Spinal cord (tissue), 10 donors: ENCODE measurements at places on chromosomes 1 and 21. TPM values are rescaled to one million over a fixed set of nuclear protein-coding genes. Genes with fewer than 3 reads are reported as not detected.

Gene LMOD1
- 3.5 TPM for polyA plus RNA-seq

Gene ITGB3BP
- polyA plus RNA-seq = 25.0 TPM

Gene SAMD13
- 6.1 TPM for polyA plus RNA-seq

Gene LHX8
- not detected for polyA plus RNA-seq

Gene SMIM11
- polyA plus RNA-seq = 9.8 TPM

Gene PERM1
- 0.39 TPM for polyA plus RNA-seq

Gene APH1A
- 156 TPM for polyA plus RNA-seq

Gene PLEKHN1
- polyA plus RNA-seq = not detected

Gene NLRP3
- polyA plus RNA-seq = 3.1 TPM

Gene PRKAA2
- polyA plus RNA-seq = 9.6 TPM

Gene KANK4
- polyA plus RNA-seq = 8.9 TPM

Gene BTBD8
- polyA plus RNA-seq = 27.3 TPM

DNA sequence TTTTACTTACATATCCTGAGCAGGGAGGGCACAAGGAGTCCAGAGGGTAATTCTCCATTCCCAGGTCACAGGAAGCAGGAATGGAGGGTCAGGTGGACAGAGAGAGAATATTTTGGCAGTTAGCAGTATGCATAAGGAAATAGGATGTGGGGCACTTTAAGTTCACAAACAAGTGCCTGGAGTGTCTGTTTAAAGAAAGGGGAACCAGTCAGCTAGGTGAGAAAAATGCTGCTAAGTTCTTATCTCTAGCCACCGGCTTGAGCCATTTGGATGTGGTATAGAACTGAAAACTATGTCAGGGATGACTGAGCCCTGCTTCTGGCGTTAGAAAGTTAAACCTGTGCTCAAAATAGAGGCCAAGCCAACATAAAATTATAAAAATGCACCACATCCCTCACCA is 739.7 kb upstream of the NCAM2 start:
- DNase-seq = no peak

- DNase-seq = no peak
Observed at GRCh38 chr1:198657550-198658064, 18.8 kb downstream of the PTPRC start.

DNA sequence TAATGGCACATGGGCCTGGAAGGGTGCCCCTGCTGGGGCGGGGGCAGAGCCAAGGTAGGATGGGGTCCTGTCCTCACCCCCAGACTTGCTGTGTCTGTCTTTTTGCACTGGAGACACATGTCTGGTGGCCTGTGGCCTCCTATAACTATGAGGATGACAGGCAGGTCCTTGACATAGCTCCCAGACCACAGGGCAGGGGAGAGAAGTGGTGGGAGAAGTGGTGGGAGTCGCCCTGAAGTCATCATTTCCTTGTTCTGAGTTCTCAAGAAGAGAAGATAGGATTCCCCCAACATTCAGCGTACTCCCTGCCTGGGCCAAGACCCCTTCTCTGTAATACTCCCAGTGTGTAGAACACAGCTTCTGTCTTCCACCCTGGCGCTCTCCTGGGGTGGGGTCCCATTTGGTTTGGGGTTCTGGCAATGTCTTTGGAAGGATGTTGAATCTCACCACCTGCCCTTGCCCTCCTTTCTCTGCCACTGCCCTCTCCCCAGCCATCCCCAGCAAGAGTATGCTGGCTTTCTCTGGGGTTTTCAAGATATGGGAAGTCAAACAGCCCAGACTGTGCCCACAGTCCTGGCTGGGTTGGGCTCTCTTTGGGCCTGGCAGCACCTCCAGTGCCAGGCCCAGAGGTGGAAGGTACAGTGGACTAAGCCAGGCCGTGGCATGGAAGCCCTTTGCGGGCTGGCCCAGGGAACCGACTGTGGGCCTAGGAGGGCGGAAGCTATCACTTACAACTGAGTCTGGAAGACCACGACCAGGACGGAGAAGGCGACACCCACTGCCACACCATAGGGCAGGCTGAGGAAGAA is 19.4 kb downstream of the SLC26A9 start:
- DNase-seq = no peak

DNA sequence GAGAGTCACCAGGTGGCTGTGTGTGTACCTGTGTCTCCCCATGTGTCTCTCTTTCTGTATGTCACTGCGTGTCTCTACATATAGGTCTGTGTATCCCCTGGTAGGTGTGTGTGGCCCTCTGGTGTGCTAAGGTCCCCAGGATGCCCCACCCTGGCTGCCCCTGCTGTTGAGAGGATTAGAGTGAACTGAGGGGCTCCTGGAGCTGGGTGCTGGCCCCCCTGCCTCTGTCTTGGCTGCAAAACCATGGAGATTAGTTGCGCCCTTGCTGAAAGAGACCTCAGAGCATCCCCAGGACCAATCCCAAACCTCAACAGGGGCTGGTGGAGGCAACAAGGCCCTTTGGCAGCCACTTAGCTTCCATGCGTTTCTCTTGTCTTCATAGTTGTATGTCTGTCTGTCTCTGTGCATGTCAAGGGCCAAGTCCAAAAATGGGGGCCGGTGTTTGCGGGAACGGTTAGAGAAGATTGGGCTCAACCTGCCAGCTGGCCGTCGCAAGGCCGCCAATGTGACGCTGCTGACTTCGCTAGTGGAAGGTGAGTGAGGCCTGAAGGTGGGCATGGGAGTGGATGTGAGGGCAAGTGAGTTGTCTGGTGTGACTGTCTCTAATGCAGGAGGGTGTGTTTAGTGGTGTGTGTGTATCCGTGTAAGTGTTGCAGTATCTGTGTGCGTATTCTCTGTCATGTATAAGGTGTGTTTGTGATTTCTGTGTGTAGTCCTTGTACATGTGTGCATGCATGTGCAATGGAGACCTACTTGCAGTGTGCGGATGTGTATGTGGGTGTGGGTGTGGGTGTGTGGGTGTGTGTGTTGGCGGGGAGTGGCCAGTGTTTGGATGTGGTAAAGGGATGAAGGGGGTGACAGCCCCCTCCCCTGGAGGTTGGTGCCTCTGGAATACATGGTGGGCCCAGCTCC is 16.7 kb downstream of the TFAP2E start:
- DNase-seq = no peak

- peak; percentile 43 for DNase-seq
Observed at GRCh38 chr1:9438431-9439073, 100.7 kb upstream of the SLC25A33 start.

- no peak for DNase-seq
Observed at GRCh38 chr1:162236618-162237017, 140.0 kb downstream of the SPATA46 start.

DNA sequence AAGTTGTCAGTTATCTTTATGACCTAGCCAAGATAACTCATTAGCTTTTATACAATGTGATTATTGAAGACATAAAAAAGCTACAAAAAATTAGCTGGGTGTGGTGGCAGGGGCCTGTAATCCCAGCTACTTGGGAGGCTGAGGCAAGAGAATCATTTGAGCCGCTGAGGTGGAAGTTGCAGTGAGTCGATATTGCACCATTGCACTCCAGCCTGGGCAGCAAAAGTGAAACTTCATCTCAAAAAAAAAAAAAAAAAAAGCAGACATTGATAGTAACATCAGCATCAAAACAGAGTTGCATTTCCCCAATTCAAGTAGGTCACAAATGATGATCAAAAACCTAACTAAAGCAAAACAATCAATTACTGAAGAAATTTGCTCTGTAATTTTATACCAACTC is 191.4 kb downstream of the PTGER3 start:
- no peak for DNase-seq

GRCh38 chr1:4653328-4653660 is 1.1 kb upstream of the AJAP1 start:
- no peak for DNase-seq

GRCh38 chr1:198669023-198669698 is 30.3 kb downstream of the PTPRC start:
- DNase-seq = no peak

DNA sequence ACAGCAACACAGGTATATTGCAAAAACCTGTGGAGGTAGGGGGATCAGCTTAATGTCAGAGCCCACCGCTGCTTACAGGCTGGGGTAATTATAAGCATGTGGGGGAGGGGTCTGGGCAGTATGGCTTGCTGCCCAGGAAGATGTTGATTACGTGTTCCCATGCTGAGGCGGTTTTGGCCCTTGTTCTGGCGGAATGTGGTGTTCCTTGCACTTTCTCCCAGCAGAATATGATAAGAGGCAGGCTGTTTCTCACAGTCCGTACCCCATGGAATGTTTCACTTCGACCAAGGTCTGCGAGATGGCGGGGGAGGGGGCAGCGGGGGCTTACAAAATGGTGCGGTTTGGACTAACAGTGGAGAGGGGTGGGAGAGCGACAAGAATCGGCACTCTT is 9.8 kb upstream of the HPCAL4 start:
- DNase-seq = no peak

DNA sequence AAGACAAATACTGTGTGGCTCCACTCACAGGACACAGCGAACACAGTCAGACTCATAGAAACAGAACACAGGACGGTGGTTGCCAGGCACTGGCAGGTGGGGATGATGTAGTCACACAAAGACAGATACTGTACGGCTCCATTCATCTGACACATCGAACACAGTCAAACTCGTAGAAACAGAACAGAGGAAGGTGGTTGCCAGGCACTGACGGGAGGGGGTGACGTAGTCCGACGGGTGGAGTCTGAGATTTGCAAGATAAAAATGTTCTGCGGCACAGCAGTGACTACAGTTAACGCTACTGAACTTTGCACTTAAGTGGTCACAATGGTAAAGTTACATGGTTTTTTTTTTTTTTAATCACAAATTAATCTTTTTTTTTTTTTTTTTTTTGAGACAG is 18.7 kb downstream of the C21orf58 start:
- no peak for DNase-seq

- no peak for DNase-seq
Observed at GRCh38 chr1:53731779-53732305, 7.1 kb downstream of the GLIS1 start.

DNA sequence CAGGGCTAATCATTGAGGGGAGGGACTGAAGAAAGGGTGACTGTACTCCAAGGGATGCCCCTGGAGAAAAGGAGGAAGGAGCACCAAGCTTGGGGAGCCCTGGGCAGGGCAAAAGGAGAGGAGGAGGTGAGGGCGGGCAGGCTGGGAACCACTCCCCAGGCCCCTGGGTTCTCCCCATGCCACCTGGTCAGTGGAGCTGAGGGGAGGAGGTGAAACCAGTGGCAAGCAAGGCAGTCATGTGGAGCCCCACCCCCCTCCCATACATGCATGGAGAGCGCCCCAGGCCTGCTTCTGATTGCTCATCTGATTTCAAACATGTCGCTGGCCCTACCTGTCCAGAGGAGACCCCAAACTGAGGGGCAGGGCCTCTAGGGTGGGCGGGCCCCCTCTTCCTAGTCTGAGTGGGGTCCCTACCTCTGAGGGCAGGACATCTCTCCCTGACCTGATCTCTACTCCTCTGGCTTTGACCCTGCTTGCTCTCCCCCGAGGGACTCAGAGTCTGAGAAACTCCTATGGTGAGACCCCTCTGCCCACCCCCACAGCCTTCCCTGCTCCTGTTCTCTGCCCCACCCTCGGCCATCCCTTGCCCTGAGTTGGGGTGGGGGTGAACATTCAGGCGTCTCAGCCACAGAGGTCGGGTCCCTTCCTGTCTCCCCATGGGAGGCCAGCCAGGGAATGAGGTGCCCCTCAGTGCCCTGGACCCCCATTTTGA is 18.6 kb downstream of the INSRR start:
- no peak for DNase-seq

GRCh38 chr1:192732787-192733186 is 76.1 kb upstream of the RGS2 start:
- no peak for DNase-seq

DNA sequence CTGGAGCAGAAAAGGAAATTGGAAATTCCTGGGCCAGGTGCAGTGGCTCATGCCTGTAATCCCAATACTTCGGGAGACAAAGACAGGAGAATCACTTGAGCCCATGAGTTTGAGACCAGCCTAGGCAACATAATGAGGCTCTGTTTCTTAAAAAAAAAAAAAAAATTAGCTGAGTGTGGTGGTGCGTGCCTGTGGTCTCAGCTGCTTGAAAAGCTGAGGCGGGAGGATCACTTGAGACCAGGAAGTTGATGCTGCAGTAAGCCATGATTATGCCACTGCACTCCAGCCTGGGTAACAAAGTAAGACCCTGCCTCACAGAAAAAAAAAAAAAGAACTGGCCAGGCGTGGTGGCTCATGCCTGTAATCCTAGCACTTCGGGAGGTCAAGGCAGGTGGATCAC is 56.7 kb downstream of the SRSF11 start:
- no peak for DNase-seq

GRCh38 chr1:202998836-202999750 is 8.1 kb upstream of the TMEM183A start:
- peak; percentile 74 for DNase-seq

- DNase-seq = no peak
Observed at GRCh38 chr1:101257500-101258325, 20.9 kb downstream of the S1PR1 start.

DNA sequence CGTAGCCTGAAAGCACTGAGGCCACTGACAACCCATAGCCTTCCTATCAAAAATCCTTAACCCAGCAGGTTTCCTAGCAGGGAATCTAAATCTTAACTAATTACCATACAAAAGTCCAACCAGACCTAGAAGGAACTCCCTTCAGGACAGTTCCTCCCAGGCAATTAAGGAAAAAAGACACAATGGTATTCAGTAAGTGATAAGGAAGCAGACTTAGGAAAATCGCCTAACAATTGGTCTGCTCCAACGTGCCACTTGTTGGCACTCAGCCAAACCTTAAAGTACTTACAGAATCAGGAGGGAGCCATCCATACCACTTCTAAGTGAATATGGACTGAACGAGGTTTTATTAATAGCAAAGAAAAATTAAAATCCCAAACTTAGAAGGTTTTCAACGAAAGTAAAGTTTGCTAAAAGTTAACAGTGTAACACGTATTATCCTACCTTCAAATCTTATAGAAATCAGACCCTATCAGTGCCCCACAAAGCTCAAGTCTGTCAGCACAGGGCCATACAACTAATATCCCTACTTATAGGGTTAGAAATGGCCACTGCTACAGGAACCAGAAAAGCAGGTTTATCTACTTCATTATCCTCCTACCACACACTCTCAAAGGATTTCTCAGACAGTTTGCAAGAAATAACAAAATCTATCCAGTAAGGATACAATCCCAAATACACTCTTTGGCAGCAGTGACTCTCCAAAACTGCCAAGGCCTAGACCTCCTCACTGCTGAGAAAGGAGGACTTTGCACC is 29.0 kb downstream of the SPATA6 start:
- DNase-seq = no peak

- no peak for DNase-seq
Observed at GRCh38 chr1:162113419-162113818, 43.9 kb downstream of the NOS1AP start.

- no peak for DNase-seq
Observed at GRCh38 chr1:225815526-225816178, 5.7 kb downstream of the EPHX1 start.

GRCh38 chr1:228851618-228852017 is 116.3 kb downstream of the RHOU start:
- DNase-seq = no peak

DNA sequence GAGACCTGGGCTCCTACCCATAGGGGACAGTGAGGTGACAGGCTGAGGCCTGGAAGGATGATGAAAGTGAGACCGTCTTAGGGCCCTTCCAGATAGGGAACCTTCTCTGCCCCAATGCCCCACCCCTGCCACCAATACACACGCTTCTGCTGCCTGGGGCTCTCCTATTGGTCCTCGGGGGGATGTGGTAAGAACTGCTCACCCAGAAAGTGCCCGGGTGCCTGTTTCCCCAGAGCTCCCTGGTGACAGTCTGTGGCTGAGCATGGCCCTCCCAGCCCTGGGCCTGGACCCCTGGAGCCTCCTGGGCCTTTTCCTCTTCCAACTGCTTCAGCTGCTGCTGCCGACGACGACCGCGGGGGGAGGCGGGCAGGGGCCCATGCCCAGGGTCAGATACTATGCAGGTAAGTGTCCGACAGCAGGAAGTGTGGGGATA is 948 bp downstream of the SEMA4A start:
- no peak for DNase-seq

- DNase-seq = no peak
Observed at GRCh38 chr1:203124546-203125317, 2.8 kb upstream of the ADORA1 start.

- no peak for DNase-seq
Observed at GRCh38 chr1:63955370-63956145, 181.7 kb downstream of the ROR1 start.
